ENCODE measurements at places on chromosomes 3 and 15.

DNA sequence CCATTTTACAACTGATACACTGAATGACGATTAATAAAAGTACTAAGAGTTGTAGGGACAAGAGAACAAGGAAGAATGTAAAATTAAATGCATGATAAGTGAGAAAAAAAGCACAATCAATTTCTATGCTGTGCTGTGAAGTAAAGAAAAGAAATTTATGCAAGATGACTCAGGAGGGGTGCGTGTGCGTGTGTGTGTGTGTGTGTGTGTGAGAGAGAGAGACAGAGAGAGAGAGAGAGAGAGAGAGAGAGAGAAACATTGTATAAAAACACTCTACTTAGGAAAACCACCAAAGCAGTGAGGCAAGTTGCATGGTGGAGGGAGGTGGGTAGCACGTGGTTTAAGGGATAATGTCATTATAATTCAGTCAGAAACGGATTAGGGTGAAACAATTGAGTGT is 580.8 kb upstream of the ALCAM start:
- DNase-seq, result no peak

GRCh38 chr3:172673210-172673679 is 37.6 kb downstream of the NCEH1 start:
- no peak for DNase-seq

GRCh38 chr3:56800130-56800831 is 1.5 kb downstream of the ARHGEF3 start:
- DNase-seq, result no peak

DNA sequence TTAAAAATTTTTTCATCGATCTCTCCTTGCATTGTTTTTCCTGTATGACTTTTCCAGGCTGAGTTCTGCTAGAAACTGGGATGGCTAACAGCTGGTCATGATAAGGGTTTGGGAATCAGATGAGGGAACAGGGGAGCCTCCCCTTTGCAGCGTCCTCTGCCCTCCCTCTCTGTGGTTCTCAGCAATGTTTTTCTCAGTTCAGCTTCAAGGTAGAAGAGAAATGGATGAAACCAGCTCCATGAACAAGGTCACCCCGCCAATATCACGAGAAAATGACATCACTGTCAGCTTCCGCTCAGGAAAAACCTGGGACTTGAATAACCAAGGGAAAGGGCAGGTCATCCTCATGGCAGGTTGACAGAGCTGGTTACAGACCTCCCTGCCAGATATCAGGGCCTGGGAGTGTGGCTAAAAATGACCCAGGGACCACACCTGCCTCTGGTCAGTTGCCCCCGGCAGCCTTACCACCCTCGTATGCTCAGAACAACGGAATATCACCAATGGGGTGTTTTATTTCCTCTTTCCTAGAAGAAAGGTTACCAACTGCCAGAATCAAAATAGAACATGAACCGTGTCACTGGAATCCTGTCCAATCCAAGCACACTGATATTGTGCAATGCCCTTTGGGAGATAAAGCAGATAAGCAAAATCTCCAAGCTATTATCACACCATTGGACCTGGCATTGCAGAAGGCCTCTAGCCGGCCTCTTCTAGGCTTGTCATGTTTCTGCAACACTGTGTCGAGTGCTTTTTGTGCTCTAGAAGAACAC is 26.1 kb downstream of the LSM3 start:
- no peak for DNase-seq

DNA sequence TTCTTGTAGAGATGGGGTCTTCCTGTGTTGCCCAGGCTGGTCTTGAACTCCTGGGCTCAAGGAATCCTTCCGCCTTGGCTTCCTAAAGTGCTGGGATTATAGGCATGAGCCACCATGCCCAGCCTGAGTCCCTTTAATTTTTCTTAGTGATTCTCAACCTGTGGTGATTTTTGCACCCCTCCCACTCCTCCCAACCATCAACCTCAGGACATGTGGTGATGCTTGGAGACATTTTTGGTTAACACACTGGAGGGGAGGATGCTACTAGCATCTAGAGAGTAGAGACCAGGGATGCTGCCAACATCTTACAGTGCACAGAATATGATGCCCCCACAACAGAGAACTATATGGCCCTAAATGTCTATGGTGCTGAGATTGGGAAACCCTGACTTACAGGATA is 83.0 kb upstream of the LMOD3 start:
- DNase-seq, result no peak

- DNase-seq, result no peak
These were observed 480.5 kb downstream of the OTOL1 start for GRCh38 chr3:161977063-161977462.

DNA sequence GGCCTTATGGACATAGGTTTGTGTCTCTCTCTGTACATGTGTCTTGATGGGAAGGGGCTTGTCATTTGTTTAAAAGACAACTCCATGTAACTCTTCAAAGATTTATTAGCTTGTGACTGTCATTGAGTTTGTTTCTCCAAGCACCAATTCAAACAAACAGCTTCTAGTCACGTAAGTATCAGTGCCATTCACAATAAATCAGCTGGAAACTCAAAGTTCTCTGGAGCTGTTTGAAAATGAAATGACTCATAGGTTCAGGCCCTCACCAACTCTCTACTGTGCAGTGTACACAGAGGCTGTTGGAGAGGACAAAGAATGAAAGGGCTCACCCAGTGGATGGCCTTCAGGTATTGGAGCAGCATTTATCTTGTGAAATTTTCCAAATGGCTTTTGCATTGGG is 476.3 kb downstream of the AGBL1 start:
- no peak for DNase-seq

- DNase-seq, result no peak
These were observed 205.6 kb downstream of the CADM2 start for GRCh38 chr3:85164436-85164835.

DNA sequence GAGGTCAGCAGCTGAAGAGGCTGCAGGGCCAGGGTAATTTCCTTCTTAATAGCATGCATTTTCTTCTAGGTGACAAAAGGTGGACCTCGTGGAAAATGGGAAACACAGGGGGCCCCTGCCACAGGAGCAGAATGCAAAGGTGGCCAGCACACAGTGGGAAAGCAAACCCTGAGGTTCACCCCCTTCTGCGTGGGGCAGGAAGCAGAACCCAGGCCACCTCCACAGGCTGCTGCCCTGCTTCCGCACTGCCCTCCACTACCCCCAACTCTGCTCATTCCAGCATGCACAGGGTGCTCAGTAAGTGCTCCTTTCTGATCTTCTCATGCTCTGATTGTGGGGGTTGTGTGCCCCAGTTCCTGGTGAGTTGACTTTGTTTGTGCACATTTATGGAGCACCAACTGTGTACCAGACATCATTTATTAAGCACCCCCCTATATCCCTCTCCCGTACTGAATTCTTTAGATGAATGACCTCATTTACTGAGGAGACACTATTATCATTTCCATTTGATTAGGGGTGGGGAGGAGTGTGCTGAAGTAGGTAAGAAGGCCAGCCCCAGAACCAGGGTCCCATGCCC is 12.7 kb upstream of the FGD5 start:
- DNase-seq, result no peak

- DNase-seq, result no peak
These were observed 307.0 kb downstream of the ARPP21 start for GRCh38 chr3:35946121-35946853.

GRCh38 chr15:64552281-64552948 is 92.0 kb downstream of the ZNF609 start:
- no peak for DNase-seq

GRCh38 chr3:126490619-126491018 is 14.9 kb upstream of the ZXDC start:
- DNase-seq, result no peak

DNA sequence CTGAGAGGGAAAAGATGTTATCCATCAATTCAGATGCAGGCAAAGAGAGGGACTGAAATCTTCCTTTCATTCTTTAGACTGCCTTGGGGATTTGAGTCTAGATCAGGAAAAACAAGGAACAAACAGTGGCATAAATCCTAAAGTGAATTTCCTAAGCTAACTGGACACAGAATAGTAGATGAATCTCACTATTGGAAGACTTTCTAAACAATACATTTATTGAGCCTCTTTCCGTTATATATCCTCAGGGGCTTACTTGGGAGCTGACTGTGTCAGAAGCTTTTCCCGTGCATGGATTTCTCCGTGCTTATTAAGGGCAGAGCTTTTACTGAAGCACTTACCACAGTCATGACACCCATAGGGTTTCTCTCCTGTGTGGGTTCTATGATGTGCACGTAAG is 10.0 kb downstream of the ZSCAN29 start:
- no peak for DNase-seq

- no peak for DNase-seq
These were observed 2.6 kb upstream of the ULK3 start for GRCh38 chr15:74845581-74845980.

- DNase-seq, result no peak
These were observed 8.9 kb downstream of the ABI3BP start for GRCh38 chr3:100984308-100984707.

GRCh38 chr3:25683882-25684281 is 19.2 kb upstream of the TOP2B start:
- no peak for DNase-seq
